ENCODE measurements at places on chromosomes 16 and 17. TPM values are rescaled to one million over a fixed set of nuclear protein-coding genes. Genes with fewer than 3 reads are reported as not detected.

GRCh38 chr17:51005768-51006167 lies 114.9 kb downstream of the SPAG9 start:
- H3K27ac ChIP-seq: peak overlapping the region; percentile 86
- peaks cover 8% of the 10 kb centered on the region for H3K36me3 ChIP-seq
- peaks cover 12% of the 10 kb centered on the region for H3K4me1 ChIP-seq
- no peaks in the 10 kb centered on the region for H3K27me3 ChIP-seq

DNA sequence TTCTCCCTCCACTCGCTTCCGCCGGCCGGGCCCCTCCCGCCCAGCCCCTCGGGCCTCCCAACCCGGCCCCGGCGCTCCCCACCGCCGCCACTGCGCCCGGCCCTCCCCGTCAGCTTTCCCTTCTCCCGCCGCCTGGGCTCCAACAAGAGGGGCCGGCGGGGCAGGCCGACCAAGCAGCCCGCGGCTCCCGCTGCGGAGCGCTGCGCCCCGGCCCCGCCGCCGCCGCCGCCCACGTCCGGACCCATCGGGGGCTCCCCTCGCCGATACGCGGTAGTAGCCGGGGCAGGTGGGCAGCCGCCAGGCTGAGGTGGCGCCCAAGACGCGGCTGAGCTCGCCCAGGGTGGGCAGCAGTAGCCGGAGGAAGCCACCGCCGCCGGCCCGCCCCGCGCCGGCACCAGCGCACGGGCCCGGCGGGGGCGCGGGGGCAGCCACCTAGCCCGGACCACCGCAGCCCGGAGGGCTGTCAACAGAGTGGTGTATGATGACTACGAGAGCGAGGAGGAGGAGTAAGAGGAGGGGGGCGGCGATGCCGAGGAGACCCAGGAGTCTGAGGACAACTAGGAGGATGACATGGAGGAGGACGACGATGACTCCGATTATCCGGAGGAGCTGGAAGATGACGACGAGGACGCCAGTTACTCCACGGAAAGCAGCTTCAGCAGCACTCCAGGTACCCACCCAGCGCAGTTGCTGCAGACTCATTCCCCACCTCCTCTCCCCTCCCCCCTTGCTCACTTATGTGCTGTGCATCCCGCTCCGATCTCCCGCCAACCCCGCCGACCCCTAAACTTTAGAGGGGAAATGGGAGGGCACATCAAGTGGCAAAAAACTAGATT lies 498 bp downstream of the LRRC37B start:
- peak; percentile 25 for DNase-seq
- peaks cover 4% of the 10 kb centered on the region for H3K36me3 ChIP-seq
- H3K4me3 ChIP-seq: peak overlapping the region; percentile 97
- no peaks in the 10 kb centered on the region for H3K27me3 ChIP-seq

Gene DGKE
- total RNA-seq: 38.2 TPM

Gene KRT15
- not detected for total RNA-seq

Gene NUPR1
- total RNA-seq: 0.07 TPM

GRCh38 chr17:64126918-64127317 lies 3.0 kb downstream of the ERN1 start:
- peaks cover 54% of the 10 kb centered on the region for H3K4me1 ChIP-seq
- no peak for DNase-seq
- peak overlapping the region; percentile 89 for H3K27ac ChIP-seq
- no peaks in the 10 kb centered on the region for H3K27me3 ChIP-seq
- no peaks in the 10 kb centered on the region for H3K36me3 ChIP-seq
- peak overlapping the region; percentile 90 for H3K4me3 ChIP-seq

GRCh38 chr17:74453665-74454196 lies 12.7 kb upstream of the CD300A start:
- peaks cover 6% of the 10 kb centered on the region for H3K27me3 ChIP-seq
- peak overlapping the region; percentile 31 for H3K4me3 ChIP-seq
- H3K27ac ChIP-seq: no peak overlapping the region
- H3K4me1 ChIP-seq: peaks cover 15% of the 10 kb centered on the region

Gene LHX1
- not detected for total RNA-seq

Gene SOST
- not detected for total RNA-seq

Gene PROCA1
- 6.3 TPM for total RNA-seq

DNA sequence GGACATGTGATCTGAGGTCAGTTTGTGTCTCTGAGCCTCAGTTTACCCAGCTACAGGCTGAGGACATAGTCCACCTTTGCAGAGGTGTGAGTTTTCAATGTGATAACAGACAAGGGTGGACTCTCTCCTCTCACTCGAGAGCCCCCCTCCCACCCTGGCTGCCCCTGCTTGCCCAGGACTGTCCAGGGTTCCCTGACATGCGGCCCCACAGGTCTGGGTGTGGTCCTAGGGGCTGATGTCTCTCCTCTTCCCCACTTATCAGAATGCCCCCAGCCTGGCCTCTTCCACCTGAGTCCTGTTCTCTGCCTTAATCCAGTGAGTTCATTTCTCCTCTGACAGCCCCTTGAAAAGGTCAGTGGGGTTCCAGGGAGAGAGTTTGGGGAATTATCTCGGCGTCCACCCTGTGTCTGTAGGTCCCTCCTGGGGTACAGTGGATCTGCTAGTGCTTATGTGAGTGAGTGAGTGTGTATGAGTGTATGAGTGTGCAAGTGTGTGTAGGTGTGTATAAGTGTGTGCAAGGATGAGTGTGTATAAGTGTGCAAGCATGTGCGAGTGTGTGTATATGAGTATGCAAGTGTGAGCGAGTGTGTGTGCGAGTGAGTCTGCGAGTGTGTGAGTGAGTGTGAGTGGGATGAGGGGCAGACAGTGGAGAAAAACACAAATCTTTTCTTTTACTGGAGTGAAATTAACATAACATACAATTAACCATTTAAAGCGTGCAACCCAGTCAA lies 175.0 kb downstream of the IRF8 start:
- no peak for DNase-seq
- H3K4me1 ChIP-seq: peaks cover 5% of the 10 kb centered on the region
- H3K4me3 ChIP-seq: no peak overlapping the region
- no peak overlapping the region for H3K27ac ChIP-seq
- peaks cover 65% of the 10 kb centered on the region for H3K27me3 ChIP-seq
- no peaks in the 10 kb centered on the region for H3K36me3 ChIP-seq

DNA sequence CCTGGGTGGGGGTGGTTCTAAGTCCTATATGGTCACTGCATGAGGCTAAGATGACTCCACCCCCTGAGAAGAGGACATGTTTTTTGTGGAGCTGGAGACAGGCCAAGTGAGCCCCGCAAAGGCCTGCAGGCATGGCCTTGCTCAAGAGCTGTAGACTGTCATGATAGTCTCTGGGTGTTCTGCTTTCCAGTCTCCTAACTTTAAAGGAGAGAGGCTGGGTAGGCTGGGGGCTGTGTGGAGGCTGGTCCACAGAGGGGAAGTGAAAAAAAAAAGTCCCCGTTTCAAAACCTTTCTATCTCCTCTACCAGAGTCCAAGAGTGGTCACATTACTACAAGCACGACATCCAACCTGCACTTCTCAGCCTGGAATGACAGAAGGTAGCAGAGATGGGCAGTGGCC lies 27.1 kb downstream of the CDRT4 start:
- peaks cover 6% of the 10 kb centered on the region for H3K36me3 ChIP-seq
- peaks cover 4% of the 10 kb centered on the region for H3K4me1 ChIP-seq
- H3K27me3 ChIP-seq: no peaks in the 10 kb centered on the region
- H3K4me3 ChIP-seq: no peak overlapping the region
- DNase-seq: no peak
